ENCODE measurements at places on chromosomes 1 and 21. TPM values are rescaled to one million over a fixed set of nuclear protein-coding genes. Genes with fewer than 3 reads are reported as not detected.

GRCh38 chr1:236948381-236948780, 55.9 kb downstream of the MT1HL1 start:
- DNase-seq, result no peak

DNA sequence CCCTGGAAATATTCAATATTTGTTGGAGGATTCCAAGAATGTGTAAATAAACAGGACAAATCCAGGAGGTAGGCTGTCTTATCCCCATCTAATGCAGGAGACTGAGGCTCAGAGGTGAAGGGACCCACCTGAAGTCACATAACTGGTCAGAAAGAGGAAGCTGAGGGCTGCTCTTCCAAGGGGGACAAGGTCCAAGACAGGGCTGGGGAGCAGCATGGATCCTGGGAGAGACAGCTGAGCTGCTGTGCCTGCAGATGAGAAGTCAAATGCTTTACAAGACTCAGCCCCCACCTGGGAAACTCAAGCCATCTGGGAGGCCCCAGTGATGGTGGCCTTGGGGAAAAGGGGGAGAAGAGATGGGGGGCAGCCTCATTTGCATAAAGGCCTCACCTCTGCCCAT, 224.4 kb downstream of the PTPRU start:
- DNase-seq, result no peak

- DNase-seq, result no peak
Observed at GRCh38 chr1:24708938-24709337, 36.3 kb upstream of the CLIC4 start.

DNA sequence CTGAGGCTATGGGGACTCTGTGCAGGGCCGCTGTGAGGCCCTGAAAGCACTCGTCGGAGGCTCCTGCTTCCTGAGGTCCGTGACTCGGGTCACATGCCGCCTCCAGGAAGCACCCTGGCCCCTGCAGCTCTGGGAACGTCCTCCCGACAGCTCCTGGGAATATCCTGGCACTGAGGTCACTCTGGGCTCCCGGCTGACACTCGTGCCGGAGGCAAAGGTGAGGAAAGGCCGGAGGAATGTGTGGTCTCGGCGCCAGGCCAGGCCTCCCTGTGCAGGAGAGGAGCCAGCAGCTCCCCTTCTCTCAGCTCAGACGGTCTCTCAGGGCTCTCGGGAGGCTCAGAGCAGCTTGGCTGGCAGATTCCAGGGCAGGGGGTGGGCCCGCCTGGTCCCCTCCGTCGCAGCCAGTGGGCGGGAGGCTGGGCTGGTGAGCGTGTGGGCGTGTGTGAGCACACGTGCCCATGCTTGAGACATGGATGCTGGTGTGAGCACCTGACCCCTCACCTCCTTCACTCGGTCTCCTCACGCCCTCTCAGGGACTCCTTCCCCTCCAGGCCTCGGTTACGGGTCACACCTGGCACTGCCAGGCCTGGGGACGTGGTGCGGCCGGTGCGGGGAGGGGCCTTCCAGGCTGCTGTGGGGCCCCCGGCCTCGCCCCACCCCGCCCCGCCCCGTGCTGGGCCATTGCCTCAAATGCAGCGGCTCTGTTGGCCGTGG, 5.5 kb upstream of the RNF223 start:
- peak; percentile 80 for DNase-seq

DNA sequence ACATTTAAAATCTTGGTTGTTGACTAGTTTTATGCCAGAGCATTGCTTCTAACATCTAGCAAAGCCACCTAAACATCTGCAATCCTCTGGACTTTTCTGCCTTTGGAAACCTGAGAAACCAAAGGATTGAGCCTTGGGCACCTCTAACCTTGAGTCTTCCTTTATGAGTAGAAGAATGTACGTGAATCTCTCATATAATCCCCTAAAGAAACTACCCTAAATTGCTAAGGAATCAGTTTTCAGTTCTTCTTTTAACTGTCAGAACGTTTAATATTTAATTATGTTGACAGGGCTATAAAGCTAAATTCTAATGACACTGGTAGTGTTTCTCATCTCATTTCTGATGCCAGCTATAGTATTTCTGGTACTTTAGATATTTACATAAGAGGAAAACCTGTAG, 997.3 kb downstream of the AMY1C start:
- no peak for DNase-seq

- no peak for DNase-seq
Observed at GRCh38 chr1:160718210-160718609, 6.6 kb upstream of the CD48 start.

- DNase-seq, result peak; percentile 85
Observed at GRCh38 chr1:54944610-54945392, 35.6 kb upstream of the TMEM61 start.

- peak; percentile 75 for DNase-seq
Observed at GRCh38 chr1:157170677-157171515, 32.7 kb upstream of the ETV3 start.

DNA sequence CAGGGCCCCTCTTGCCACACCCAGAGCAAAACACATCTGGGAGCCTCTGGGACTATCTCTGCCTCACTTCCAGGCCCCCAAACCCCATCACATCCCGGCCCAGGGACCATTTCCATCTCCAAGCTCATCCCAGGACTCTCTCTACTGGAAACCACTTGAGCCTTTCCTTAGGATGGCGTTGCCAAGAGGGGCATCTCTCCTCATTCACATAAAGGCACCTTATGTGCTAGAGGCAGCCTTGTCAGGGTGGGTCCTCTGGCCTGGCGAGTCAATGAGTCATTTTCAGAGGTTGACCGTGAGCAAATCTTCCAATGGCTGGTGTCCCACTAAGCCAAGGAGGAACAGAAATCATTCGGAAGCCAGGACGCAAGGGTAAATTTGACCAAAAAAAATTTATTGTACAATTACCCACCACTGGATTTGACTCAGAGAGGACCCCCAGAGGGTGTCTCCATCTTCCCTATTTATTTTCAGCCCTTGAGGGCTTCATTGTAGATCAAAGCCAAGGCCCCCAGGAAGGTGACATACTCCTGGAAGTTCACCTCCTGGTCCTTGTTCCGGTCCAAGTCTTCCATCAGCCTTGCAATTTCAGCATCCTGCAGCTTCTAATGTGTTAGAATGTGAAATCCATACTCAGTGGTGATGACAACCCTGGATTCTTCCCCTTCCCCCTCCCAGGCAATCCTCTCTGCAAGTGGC, 1.4 kb downstream of the S100A6 start:
- DNase-seq, result no peak

GRCh38 chr1:231040019-231040799, at the start of gene FAM89A:
Gene FAM89A (minus strand): TSS chr1:231040254. CDS start chr1:231040211, 43 bp downstream.
- peak; percentile 73 for DNase-seq

DNA sequence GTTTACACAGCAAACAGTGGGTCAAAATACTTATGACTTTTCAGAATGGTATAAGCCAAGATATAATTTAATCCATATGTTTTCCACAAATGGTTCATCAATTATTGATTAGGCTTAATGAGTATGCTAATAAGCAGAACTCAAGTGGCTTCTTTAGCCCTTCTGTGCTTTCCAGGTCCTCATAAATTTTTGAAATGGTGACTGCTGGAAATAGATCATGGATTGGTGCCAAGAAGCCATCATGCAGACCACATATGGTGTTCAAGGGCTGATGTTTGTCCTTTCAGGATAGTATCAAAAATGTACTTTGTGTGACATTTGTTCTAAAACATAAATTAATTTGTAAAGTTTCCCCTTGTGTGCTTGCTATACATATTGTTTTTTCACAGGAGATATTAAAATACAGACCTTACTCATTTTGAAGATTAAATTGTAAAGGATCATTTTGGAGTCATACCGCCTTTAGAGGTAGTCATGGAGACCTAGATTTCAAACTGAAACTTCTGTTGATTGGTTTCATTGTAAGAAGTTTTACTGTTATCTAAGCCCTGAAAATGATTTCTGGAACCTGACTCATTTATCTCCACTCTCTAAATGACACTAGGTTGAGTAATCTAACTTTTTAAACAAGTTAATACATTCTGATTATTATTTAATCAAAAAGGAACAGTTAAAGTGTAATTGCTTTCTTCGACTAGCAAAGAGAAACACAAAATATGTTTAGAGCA, 507.9 kb downstream of the PLA2G4A start:
- no peak for DNase-seq

DNA sequence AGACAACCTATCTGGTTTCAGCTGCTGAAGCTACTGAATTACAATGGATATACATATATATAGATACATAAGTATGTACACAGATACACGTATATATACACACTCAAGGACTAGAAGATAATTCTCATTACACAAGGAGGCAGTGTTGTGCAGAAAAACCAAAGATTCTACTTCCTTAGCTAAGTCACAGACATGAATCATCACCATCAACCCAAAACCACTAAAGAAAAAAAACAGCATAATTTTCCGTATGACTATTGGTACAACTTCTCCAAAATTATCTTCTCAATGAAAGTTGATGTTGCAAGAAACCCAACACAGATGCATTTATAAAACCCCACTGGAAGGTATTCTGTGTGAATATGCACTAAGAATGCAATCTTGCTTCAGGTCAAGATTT, 36.8 kb upstream of the RPF1 start:
- DNase-seq, result no peak

DNA sequence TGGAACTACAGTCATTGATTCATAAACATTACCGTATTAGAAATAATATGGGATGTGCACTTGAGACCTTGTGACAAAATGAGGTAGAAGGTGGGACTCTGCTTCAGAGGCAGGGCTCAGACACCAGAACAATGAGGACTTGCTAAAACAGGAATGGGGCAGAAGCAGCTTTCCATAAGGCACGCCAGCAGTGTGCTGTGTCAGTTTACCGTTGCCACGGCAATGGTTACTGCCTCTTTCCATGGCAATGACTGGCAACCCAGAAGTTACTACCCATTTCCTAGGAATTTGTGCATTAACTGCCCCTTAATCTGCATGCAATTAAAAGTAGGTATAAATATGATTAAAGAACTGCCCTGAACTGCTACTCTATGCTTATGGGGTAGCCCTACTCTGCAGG, 169.0 kb downstream of the CHRM3 start:
- DNase-seq, result no peak

DNA sequence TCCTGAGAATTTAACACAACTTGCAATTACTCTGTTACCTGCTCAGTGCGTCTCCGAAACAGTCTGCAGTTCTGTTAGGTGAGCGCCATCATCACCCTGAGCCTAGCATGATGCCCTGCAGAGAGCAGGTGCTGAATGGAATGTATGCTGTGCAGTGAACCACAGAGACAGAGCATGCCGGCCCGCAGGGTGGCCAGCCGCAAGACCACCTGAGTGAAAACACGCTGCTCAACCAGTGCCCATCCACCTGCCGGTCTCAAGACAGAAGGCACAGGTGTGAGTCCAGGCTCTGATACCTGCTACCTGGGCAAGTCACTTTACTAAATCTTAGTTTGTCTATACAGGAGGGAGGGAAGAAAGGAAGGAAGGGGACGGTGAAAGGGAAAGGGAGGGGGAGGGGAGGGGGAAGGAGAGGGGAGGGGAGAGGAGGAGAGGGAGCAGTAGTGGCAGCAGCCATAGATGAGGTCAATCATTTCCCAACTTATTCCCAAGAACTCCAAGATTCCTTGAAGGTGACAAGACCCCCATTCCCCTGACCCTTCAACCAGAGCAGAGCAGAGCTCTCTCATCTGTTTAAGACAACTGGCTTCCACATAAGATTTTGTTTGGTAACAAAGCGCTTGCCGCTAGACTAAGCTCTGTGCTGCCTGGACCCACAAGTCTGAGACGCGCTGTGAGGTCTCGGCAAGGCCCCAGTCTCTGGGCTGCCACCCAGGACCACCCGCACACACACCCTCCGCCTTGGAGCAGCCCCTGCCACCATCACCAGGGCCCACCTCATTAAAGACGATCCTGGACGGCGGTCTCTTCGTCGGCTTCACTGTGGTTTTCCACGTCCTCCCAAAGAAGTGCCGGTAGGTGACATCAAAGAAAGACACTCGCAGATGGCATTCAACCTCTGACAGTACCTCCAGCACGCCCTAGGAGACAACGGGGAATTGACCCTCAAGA, 14.5 kb downstream of the NPHP4 start:
- DNase-seq, result peak; percentile 15

DNA sequence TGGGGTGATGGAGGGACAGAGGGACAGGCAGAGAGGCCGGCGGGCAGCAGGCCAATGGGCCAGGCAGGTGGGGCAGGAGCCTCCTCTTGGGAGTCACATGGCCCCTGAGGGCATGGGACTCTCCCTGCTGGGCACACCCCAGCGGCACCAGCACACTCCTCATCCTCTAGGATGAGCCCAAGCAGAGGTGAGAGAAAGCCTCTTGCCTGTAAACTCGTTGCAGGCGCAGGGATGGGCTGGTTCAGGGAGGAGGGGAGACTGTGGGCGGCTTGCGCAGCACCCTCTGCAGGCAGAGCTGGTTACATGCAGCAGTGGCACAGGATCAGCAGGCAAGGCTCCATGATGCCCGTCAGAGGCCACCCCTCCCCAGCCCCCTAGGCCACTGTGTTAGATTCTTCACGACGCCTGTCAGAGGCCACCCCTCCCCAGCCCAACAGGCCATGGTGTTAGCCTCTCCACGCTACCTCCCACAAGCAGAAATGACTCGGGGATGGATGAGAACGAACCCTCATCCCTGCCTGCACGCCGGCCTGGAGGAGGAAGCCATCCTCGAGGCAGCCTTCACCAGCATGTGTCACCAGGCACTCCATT, 209.7 kb upstream of the VAMP3 start:
- peak; percentile 32 for DNase-seq

GRCh38 chr1:109468903-109469302, 2.6 kb downstream of the SYPL2 start:
- no peak for DNase-seq

Gene SPATA46
- total RNA-seq, result not detected

Gene KRTCAP2
- 124 TPM for total RNA-seq

Gene TLR5
- total RNA-seq, result 0.11 TPM

Gene TAS1R1
- total RNA-seq, result not detected

Gene PYHIN1
- total RNA-seq, result 7.0 TPM

Gene PI4KB
- 46.6 TPM for total RNA-seq

Gene HSD3B2
- total RNA-seq, result not detected

Data from activated CD8-positive, alpha-beta T cell treated with anti-CD3 and anti-CD28 coated beads for 36 hours (primary cell).